Renal pelvis (tissue), 12 donors: ENCODE measurements at places on chromosomes 7 and 10. TPM values are rescaled to one million over a fixed set of nuclear protein-coding genes. Genes with fewer than 3 reads are reported as not detected.

Gene POU6F2
- polyA plus RNA-seq = 0.18 TPM

Gene NCAPG2
- 25.5 TPM for polyA plus RNA-seq

Gene C1GALT1
- polyA plus RNA-seq = 44.4 TPM

Gene FFAR4
- 0.03 TPM for polyA plus RNA-seq

Gene COX15
- 62.7 TPM for polyA plus RNA-seq

Gene FAM204A
- 68.6 TPM for polyA plus RNA-seq

Gene C7orf33
- polyA plus RNA-seq = not detected

Gene OPALIN
- polyA plus RNA-seq = not detected

Gene TMEM140
- 29.3 TPM for polyA plus RNA-seq

Gene COL28A1
- 10.4 TPM for polyA plus RNA-seq

Gene LRMDA
- 16.3 TPM for polyA plus RNA-seq

Gene MOGAT3
- polyA plus RNA-seq = 0.83 TPM

Gene GCK
- polyA plus RNA-seq = 4.7 TPM

Gene OR6B1
- polyA plus RNA-seq = not detected

Gene HOXA1
- polyA plus RNA-seq = 2.6 TPM
